Activated CD4-positive, alpha-beta T cell treated with anti-CD3 and anti-CD28 coated beads, Interleukin-2, Interleukin-6, amounts not matched to agents 100 ng/mL and 50 ng/mL, durations not matched to agents 16 hours and 8 hours (primary cell): ENCODE measurements at places on chromosomes 16 and 17.

DNA sequence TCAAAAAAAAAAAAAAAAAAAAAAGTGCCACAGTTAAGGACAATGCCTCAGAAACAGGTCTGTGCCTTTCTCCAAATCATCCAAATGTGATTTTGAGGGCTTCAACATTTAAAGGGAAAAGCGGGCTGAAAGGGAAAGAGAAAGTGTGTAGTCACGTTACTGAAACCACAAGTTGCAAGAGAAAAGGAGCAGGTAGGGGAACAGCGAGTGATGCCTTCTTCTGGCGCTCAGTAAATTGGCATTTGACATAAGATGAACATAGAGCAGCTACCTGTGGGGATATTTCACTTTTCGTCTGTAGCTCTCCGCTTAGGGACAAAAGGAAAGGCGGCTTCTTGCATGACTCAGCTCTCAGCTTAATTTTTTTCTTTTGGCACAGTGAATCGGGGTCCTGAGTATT lies 11.1 kb downstream of the CMTM2 start:
- DNase-seq, result peak; percentile 65

GRCh38 chr17:18363101-18364049 lies at the start of gene SHMT1:
Gene SHMT1, minus strand, starts transcription at chr17:18363550. Its CDS starts 7,569 bp downstream, at chr17:18355981.
- DNase-seq, result peak; percentile 97

- no peak for DNase-seq
Measured at GRCh38 chr17:65463242-65463641, 98.2 kb downstream of the AXIN2 start.

DNA sequence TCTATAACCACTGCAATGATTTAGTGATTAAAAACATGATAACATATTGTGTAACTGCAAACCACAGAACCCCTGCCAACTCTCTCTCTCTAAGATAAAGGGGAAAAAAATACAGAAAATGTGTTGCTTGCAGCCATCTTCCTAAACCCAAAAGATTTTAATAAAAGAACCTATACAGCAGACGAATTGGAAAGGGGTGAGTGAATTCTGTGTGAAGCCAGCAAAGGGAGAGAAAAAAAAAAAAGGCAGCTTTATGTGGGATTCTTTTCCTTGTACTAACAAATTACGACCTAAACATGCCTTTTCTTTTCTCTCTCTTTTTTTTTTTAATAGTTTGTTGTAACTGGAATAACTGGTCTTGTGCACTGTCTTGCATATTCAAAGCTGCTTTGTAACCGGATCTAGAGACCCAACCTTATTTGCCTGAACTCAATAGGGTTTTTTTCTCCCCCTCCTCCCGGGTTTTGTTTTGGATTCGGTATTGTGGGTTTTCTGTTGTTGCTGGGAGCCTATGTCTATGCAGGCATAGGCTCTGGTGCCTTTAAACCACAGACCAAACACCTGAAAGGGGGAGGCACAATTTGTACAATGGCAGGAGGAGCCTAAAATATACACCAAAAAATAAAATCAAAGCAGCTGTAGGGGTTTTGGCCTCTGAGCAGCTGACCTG lies 7.0 kb upstream of the ZFHX3 start:
- no peak for DNase-seq

- DNase-seq, result peak; percentile 72
Measured at GRCh38 chr16:85296859-85297660, 184.8 kb upstream of the CIBAR2 start.

DNA sequence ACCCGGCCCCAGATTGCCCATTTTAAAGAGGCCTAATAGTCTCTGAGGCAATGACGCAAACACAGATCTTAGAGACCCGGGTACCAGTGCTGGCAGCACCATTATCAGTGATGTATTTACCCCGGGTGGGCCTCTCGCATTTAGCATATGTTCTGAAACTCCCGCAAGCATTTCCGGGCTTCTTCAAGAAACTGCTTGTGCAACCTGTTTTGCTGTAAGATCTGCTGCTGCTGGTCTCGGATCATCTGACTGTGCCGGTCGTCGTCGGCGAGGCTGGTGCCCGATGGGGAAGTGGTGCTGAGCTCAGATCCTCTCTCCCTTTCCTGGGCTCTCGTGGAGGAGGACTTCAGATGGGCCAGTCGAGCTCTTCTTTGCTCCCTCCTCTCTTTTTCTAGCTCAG lies 12.5 kb downstream of the CEP295NL start:
- DNase-seq, result peak; percentile 72

GRCh38 chr17:44796731-44797130 lies 33.4 kb downstream of the GJC1 start:
- DNase-seq, result no peak

- no peak for DNase-seq
Measured at GRCh38 chr17:45413498-45413923, 19.2 kb downstream of the ARHGAP27 start.

DNA sequence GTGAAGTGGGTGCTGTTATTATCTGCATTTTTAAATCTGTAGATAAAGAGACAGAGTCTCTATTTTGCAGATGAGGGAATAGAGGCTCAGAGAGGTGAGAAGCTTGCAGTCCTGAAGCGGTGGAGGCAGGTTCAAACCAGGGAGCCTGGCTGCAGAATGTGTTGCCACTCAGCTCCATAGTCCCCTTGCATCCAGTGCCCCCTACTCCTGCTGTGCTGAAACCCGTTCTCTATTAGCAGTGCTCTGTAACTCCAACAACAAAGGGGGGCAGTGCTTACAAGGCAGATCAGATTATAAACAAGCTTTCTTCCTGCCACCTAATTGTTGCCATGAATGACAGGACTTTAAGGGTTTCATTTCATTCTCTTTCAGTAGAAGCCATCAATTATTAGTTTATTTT lies 118.1 kb upstream of the CACNG3 start:
- DNase-seq, result no peak

- DNase-seq, result no peak
Measured at GRCh38 chr17:31754239-31754945, 104.7 kb downstream of the COPRS start.

- DNase-seq, result no peak
Measured at GRCh38 chr17:17810084-17810894, 26.5 kb downstream of the SREBF1 start.

- no peak for DNase-seq
Measured at GRCh38 chr17:77572065-77572601, 386.4 kb upstream of the TNRC6C start.

- DNase-seq, result no peak
Measured at GRCh38 chr16:8996891-8997290, 33.2 kb upstream of the USP7 start.

GRCh38 chr17:57294101-57294500 lies 37.8 kb downstream of the MSI2 start:
- DNase-seq, result no peak

- no peak for DNase-seq
Measured at GRCh38 chr16:66004699-66005098, 361.8 kb upstream of the CDH5 start.

DNA sequence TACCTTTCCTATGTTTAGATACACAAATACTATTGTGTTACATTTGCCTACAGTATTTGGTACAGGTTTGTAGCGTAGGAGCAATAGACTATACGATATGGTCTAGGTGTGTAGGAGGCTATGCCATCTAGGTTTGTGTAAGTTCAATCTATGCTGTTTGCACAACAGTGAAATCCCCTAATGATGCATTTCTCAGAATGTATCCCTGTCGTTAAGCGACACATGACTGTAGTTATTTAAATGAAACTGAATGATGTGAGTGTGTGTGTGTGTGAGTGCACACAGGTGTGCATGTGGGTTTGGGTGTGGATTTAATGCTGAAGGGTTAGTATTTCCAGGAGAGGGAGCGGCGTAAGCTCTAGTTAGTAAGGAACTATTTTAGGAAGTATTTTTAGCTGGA lies 34.6 kb upstream of the SMIM36 start:
- peak; percentile 13 for DNase-seq

DNA sequence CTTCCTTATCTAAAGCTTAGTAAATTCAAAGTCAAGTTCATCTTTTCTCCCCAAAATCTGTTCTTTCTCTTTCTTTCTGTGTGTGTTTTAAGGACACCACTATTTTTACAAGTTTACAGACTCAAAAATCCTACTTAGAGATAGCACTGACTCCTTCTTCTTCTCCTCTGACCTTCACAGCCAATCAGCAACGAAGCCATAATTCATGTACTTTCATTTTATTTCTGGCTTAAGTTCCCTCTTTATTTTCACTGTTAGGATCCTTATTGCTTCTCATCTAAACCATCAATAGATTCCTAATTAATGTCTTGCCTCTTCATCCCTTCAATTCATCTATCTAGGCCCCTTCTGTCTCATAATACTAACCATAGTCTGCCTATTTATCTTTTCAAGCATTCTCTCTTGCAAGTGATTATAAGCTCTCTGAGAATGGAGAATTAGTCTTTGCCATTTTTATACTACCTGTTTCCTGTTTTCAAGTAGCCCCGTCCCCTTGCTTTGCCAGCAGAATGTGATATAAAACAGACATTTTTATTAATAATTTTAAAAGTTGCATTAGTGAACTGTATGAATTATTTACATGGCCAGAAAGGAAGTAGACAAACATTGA lies 27.0 kb downstream of the CDC27 start:
- no peak for DNase-seq

DNA sequence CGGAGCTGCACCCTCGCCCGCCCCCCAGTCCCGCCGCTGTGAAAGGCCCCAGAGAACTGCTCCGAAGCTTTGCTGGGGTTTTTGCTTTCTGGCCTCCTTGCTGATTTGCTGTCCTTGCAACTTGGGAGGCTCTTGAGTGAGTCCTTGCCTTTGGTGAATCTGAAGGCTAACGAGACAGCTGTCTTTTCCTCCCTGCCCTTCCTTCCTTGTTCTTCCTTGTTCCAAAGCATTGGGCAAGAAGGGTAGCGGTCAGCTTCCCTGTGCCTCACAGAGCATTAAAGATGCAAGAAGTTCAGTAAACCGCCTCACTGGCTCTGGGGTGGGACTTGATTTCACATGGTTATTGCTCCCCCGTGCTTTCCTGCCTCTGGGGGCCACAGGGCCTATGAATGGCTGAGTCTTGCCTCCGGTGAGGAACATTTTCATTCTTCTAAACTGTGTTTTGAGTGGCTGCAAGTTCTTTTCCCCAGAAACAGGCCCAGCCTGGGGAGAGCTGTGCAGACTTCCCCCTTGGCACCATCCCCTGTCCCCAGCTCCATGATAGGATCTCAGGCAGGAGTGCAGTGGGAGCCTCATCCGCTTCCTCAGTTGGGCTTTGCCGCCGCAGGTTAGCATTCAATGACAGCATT lies 1.4 kb downstream of the YPEL2 start:
- no peak for DNase-seq

GRCh38 chr16:53974484-53975080 lies 270.6 kb downstream of the FTO start:
- DNase-seq, result no peak

GRCh38 chr16:4677994-4678393 lies 15.4 kb upstream of the NUDT16L1 start:
- no peak for DNase-seq

GRCh38 chr17:50893183-50893993 lies 27.2 kb upstream of the TOB1 start:
- no peak for DNase-seq

DNA sequence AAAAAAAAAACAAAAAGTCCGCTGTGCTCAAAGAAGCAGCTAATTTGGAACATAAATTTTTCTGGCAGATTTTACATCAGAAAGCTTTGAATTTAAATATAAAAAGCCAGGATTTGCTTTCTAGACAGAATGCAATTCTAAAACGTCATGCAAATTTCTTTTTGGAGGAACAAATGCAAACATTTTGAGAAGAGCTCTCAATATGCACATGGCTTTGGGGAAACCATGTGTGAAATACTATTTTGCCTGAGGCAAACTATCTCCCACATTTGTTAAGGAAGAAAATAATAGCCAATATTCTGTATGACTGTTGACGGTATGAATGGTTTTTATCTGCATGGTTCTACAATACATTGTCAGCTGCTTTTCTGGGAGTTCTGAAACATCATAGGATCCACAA lies 320.0 kb upstream of the PSMD7 start:
- no peak for DNase-seq

DNA sequence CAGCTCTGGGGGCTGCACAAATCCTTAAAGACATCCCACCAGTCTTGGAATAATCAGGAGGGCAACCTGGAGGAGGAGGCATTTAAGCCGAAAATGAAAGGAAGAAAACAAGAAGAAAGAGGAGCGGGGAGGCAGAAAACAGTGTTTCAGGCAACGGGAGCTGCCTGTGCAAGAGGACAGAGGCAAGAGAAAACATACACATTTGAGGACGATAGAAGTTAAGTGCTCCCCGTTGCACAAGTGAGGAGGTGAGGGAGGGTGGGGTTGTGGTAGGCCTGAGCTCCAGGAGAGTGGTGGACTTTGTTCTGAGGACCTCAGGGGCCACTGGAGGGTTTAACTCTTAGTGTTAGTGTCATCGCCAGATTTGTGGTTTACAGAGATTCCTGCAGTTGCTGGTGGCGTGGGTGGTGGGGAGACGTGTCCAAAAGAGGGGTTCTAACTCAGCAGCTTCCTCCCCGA lies 27.6 kb upstream of the CIBAR2 start:
- DNase-seq, result no peak

DNA sequence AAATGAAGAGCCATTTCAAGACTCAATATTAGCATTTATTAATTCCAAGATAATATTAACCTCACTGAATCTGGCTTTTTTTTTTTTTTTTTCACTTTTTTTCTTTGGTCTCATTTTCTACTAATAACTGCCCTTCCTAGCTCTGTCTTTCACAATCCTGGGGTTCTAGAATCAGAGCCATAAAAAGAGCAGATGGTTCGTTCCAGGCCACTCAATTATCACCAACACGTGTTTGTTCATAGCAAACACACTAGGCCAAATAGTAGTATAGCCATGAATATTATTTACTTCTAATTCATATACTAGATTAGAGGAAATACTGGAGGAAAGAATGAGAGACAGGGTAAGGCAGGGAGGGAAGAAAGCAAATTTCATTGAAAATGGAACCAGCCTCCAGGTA lies 39.8 kb downstream of the TEX2 start:
- no peak for DNase-seq

DNA sequence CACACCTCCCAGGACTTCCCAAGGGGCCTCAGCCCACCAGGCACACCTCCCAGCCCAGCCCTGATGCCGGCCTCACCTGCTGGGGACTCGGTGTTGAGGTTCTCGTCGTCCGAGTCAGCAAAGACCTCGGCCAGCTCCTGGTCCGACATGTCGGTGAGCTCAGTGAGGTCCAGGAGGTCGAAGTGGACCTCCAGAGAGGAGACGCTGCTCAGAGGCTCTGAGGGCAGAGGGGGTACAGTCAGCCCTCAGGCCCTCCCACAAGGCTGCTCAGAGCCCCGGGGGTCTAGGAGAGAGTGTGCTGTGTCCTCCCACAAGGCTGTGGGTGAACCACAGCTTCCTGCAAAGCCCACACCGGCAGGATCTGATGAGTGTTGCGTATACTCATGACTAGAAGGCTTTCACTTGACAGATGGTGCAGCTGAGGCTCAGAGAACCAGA lies 10.5 kb downstream of the DBNDD1 start:
- DNase-seq, result peak; percentile 77

DNA sequence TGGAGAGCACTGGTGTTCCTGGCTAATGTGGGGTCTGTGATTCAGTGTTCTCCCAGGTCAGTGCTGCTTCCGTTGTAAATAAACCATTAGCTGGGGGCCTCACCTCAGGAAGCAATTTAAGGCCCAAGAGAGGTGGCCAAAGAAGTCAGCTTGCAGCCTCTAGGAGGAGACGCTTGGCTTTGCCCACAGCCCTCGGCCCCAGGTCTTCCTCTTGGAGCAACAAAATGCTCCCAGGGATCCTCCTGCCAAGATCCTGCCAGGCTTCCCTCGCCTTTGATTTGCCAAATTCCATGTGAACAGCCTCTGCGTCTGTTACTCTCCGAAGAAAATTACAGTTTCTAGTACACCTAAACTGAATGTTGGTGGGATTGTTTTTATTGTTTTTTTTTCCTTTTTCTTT lies 62.4 kb upstream of the TBX2 start:
- no peak for DNase-seq

GRCh38 chr16:71748226-71748625 lies 23.7 kb upstream of the PHLPP2 start:
- DNase-seq, result no peak
